ENCODE measurements at places on chromosomes 13 and 19. TPM values are rescaled to one million over a fixed set of nuclear protein-coding genes. Genes with fewer than 3 reads are reported as not detected.

RAB3A gene
- total RNA-seq: 6.7 TPM

DNA sequence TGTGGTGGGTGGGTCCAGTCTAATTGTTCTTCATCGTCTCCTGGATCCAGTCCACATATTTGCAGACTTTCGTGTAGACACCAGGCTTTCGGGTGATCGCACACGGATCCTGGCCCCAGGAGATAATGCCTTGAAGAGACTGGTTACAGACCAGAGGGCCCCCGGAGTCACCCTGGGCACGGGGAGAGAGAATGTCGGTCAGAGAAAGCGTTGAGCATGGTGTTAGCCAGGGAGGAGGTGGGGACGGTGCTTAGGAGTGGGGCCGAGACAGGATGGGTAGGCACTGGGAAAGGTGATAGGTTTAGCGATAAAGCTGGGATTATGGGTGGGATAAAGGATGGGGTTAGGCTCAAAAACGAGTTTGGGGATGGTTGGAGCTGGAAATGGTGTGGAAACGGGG lies 3.0 kb upstream of the KLK10 start:
- DNase-seq: no peak

DNA sequence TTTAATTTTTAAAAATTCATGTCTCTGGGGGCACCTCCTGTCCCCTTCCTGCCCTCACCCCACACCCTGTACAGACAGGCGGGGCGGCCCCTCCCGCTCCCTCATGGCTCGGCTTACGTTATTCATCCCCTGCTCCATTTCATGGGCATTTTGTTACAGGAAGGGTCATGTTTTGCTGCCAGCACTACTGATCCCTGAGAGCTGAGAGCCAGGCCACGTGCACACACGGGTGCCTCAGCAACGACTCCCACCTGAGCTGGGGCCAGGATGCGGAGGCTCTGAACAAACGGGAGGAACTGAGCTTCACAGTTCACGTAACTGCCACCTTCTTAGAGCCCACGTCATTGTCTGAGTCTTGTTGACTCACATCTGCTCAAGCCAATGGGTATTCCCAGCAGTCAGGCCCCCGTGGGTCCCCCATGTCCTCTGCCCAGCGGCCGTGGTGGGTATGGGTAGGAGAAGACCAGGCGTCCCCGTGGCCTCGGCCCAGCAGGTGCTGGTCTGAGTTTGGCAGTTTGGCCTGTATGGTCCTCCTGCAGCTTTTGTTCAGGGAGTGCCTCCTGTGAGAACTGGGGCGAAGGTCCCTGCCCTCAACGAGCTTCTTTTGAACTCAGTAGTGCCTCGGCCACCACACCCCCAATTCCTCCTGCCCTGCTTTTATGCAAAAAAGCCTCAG lies 16.4 kb upstream of the TMEM255B start:
- DNase-seq: no peak

TICAM1 gene
- total RNA-seq: 7.7 TPM

- no peak for DNase-seq
These were observed 15.8 kb downstream of the CPB2 start for GRCh38 chr13:46088821-46089562.

OSCAR gene
- total RNA-seq: not detected

DNA sequence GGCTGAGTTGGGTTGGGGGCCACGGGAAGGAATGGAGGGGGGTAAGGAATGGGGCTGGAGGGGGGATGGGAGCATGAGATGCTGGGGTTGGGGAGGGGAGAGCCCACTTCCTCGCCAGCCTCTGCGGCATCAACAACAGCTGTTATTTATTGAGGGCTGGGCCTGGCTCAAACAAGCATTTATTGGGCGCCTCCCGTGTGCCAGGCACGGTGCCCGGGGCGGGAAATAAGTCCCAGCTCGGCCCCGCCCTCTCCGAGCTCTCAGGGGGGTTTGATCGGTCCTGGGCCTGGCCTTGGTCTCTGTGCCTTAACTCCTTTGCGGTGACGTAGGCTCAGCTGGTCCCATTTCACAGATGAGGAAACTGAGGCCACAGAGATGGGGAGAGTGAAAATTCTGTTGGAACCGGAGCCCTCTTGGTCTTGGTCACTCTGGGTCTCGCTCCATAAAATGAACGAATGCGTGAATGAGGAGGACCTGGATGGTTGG lies 919 bp upstream of the ADAMTS10 start:
- no peak for DNase-seq

DNA sequence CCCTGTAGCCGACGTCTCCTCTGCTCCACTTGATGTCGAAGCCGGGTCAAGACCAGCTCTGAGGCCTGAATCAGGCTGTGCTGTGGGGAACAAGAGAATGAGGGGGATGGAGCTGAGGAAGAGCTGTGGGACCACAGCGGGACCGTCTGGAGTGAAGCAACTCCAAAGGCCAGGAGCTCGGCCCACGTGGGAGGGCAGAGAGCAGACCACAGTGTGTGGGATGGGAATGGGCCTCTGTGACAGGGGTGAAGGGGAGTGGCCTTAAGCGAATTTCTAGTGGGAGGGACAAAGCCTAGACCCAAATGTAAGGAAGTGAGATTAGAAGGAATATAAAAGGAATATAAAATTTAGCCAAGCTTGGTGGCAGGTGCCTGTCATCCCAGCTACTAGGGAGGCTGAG lies 3.8 kb upstream of the SLC8A2 start:
- DNase-seq: no peak

DNA sequence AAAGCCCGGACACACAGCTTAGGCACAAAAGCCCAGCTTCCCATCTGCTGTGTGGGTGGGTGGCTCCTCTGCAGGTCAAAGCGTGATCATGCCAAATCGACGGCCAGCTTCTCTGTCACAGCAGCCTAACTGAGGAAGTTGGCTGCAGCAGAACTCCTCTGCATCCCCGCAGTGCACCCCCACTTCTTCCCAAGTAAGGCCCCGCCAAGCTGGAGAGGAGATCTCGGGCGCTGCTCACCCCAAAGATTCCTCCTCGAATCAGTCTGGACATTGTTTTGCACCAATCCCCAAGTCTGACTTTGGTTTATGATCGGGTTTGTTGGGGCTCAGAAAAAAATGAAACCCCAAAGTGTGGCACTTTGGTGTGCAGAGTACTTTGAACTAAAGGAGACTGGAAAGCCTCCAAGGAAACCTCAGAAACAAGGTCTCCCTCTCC lies 19.7 kb upstream of the CPB2 start:
- no peak for DNase-seq

FSD1 gene
- total RNA-seq: 16.4 TPM

DNA sequence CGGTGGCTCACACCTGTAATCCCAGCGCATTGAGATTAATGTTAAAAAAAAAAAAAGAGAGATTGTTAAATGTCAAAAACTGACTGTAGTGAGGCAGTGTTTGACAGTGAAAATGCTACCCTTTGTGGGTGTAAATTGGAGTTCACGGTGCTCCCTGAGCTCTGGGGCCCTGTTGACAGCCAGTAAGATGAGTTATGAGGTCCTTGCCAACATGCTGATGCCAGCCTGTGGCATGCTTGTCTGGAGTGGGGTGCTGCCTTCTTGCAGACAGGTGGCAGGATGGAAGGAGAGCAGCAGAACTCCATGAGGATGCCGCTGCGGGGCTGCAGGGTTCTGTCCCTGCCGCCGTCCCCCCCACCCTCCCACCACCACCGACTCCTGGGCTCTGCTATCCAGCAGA lies 25.9 kb downstream of the PRAM1 start:
- no peak for DNase-seq

GRCh38 chr13:112516218-112516617 lies 71.7 kb downstream of the TUBGCP3 start:
- no peak for DNase-seq

DNA sequence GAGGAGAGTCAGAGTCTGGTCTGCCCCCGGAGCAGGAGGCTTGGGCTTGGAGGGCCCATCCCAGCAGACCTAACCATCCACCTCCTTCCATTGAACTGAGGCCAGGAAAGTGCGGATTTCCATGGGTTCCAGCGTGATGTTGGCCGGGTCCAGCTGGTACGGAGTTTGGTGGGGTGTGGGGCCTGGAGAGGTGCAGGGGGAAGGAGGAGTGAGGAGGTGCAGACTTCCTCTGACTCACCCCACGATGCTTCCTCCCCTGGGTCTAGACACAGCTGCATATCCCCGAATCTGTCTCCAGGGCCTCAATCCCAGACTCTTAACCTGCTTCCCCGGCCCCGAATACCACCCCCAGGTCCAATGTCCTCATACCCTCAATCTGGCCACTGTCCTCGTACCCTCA lies 20.0 kb downstream of the MAN2B1 start:
- DNase-seq: no peak

- no peak for DNase-seq
These were observed 72.8 kb upstream of the SPATA13 start for GRCh38 chr13:24087605-24088225.

GCDH gene
- 30.2 TPM for total RNA-seq

DNA sequence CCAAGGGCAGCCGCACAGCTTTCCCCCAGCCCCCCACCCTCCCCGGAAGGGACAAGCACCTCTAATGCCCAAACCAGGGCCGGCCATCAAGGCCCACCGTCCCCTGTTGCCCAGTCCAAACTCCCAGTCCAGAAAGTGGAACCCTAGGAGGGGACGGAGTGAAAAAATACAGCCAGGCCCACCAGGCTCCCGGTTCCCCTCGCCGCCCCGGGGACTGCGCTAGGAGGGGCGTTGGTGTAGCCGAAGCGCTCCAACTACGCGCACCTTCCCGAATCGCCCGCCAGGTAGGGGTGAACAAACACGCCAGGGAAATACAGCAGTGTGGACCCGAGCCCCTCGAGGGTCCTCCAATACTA lies 1.3 kb downstream of the KLF16 start:
- DNase-seq: no peak

GGN gene
- 1.3 TPM for total RNA-seq

GRCh38 chr19:40154121-40154680 lies 37.0 kb upstream of the MAP3K10 start:
- no peak for DNase-seq

AXL gene
- total RNA-seq: 61.0 TPM

OVOL3 gene
- total RNA-seq: not detected

GRCh38 chr13:111022886-111023285 lies 92.2 kb upstream of the ARHGEF7 start:
- DNase-seq: no peak

IL12RB1 gene
- not detected for total RNA-seq

- no peak for DNase-seq
These were observed 83.6 kb downstream of the KL start for GRCh38 chr13:33099860-33100259.

DNA sequence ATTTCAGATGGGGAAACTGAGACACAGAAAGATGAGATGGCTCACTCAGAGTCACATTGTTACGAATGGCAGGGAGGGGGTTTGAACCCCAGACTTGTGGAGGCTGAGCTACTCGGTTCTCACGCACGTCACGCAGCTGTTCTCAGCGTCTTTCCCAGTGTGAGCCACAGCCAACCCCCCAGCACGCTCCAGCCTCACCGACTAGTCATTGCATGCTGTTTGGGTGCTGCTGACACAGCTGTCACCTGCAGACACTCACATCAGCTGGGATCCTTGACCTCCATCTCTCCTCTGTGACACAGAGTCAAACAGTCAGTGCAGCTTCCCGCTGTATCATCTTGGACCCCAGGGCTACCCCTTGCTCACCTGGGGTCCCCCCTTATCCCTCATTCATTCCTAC lies 2.4 kb upstream of the NCAN start:
- no peak for DNase-seq

DNA sequence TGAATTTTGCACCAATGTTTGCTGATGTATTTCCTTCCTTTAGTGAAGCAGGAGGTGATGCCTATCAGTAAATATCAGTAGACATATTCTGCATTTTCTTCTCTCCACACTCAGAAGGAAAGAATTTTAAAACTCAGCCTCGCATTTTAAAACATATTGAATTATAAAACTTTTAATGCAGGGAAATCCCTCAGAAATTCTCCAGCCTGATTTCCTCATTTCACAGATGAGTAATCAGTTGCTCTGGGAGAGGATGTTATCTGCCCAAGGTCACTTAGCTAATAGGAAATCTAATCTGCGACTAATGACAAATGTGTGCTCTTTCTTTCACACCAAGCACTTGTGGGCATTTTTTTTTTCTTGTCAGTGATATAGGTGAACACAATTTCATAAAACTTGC lies 320.6 kb downstream of the ITGBL1 start:
- no peak for DNase-seq

GRCh38 chr13:34808649-34809048 lies 133.4 kb upstream of the NBEA start:
- DNase-seq: no peak

DNA sequence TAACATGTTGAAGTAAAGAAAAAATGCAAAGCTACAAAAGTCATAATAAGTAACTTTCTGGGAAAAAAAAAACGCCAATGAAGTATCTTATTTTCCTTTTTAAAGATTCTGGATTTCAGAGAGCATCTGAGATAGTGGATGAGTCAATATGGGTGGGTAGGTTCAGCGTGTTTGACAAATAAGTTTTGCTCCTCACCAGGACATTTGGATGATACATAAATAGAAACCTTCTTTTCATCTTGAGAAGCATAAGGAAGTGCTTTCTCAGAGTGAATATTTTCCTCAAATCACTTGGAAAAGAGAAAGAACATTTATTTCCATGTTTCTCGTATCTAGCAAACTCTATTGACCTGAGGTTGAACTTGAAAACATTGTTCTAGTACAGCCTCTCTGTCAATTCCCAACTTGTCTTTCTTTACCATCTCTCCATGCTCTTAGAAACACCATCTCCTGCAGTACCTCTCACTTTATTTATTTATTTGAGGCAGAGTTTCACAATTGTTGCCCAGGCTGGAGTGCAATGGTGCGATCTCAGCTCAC lies 463.2 kb downstream of the KLF5 start:
- no peak for DNase-seq

- DNase-seq: no peak
These were observed 30.4 kb downstream of the TPT1 start for GRCh38 chr13:45310341-45311131.

DNA sequence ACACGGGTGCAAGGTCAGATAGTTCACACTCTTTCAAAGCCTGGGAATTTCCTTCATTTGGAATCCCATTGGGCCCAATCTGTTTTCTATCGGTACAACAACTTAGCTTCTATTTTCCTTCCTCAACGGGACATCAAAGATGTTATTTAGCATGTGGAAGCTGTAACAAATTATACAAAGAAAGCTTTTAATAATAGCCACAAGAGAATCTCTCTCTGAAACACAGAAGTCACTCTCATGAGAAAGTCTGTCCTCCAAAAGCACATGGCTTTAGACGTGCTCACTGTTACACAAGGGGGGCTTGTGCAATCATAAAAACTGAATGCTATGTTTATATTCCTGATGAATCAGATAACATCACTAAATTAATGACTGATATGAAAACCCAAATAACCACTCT lies 28.9 kb upstream of the CYSLTR2 start:
- DNase-seq: no peak

All from mesothelial cell of epicardium (in vitro differentiated cells).